ENCODE measurements at places on chromosomes 1 and 21. TPM values are rescaled to one million over a fixed set of nuclear protein-coding genes. Genes with fewer than 3 reads are reported as not detected.

The PLA2G2C gene
- not detected for total RNA-seq

The VASH2 gene
- total RNA-seq: 0.73 TPM

The NEXN gene
- 2.7 TPM for total RNA-seq

The TMCO4 gene
- total RNA-seq: 18.4 TPM

The INSRR gene
- total RNA-seq: 0.09 TPM

Measured in activated CD8-positive, alpha-beta memory T cell treated with anti-CD3 and anti-CD28 coated beads, Interleukin-2, amount 10 ng/mL, durations not matched to agents 7 days and 5 days (primary cell).